Epithelial cell of prostate (primary cell): ENCODE measurements at places on chromosomes 1 and 21.

- DNase-seq: no peak
Measured at GRCh38 chr1:4270651-4271337, 370.7 kb upstream of the C1orf174 start.

DNA sequence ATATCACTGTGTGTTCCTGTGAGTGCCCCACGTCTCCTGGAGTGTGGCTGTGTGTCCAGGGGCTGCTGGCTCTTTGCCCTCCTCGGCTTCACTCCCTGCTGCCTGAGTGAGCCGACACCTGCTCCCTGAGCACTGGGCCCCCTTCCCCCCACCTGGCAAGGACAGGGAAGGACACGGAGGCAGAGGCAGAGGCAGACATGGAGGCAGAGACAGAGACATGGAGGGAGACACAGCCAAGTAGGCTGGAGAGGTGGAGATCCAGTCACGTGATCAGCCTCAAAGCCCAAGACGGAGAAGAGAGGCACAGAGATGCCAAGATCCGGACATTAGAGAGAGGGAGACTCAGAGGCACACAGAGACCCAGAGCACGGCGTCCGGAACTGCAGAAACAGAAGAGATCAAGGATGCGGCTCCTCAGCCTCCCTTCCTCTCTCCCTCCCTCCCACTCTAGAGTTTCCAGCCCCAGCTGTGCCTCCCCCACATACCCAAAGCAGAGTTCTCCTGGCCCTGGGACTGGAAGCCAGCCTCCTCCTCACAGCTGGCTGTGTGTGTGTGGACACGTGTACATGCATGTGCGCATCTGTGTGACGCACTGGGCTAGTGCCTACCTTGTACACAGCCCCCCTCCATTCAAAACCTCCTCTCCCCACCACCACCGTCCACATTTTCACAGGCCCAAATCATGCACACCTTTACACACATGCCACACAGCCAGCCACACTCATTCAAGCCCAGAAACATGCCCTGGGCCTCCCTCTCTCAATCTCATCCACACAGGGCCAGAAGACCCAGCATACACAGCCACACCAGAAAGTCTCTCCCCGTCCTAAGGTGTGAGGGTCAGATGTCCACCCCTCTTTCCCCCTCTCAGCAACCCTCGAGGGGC is 39.1 kb upstream of the WASF2 start:
- DNase-seq: no peak

- no peak for DNase-seq
Measured at GRCh38 chr1:164664127-164664526, 105.1 kb downstream of the PBX1 start.

DNA sequence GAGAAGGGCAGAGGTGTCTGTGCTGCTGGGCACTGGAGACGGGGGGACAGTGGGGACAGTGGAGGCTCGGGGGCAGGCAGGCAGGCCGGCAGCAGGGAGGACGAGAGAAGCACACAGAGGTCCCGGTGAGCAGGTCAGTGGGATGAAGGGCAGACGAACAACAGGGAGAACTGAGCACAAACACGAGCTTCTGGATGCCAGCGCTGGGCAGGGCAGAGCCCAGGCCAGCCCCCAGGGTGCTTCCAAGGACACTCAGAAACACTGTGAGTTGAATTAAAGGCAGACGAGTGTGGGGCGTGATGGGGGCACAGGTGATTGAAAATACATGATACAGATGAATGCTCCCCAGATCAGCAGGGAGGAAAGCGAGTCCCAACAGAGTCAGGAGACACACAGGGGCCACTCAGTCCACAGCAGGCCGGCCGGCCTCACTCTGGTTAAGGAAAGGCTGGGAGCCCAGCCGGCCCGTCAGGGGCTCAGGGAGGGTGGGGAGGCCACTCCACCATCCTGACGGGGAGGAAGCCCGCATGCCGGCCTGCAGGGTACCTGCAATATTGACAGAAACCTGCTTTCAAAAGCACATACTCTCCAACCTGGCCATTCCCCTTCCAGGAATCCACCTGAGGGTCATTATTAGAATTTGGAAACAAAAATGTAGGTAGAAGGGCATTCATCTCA is 14.1 kb downstream of the SLC19A1 start:
- DNase-seq: no peak

- DNase-seq: no peak
Measured at GRCh38 chr1:244792188-244792850, 43.1 kb upstream of the COX20 start.

DNA sequence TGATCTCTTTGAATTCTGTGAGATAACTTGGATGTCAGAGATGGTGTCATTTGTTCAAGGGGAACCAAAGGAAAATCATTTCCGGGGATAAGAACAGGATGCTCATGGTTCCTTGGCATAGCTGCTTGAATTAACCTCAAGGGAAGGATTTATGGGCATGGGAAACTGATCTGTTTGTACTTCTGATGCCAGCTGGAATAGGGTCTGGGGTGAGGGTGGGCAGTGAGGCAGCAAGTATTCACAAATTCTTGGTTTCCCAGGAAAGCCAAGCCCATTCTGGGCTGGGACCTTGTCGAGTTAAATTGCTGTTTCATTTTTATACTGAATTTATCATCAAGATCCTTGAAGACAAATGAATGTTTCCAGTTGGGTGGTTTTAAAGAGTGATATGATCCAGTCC is 14.1 kb downstream of the INTS3 start:
- no peak for DNase-seq

DNA sequence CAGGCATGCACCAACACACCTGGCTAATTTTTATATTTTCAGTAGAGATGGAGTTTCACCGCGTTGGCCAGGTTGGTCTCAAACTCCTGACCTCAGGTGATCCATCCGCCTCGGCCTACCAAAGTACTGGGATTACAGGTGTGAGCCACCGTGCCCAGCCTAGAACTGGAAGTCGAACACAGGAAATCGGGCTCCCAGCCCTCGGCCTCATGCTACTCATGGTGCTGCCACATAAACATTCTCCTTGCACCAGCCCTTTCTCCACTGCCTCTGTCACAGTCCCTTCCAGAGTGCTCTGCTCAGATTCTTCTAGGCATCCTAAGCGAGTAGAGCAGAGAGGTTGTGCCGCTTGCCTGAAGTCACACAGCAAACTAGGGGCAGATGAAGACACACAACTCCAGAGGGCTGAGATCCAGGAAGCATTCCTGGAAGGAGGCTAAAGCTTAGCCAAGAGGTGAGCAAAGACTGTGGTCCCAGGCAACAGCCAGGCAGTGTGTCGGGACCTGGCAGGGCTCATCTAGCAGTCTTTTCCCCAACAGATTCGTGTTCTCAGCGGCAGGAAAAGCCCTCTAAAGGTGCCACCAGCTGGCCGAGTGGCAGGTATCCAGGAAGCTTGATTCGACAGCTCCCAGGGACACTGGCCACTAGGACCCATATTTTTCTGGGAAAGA is 29.6 kb upstream of the NPPB start:
- no peak for DNase-seq

DNA sequence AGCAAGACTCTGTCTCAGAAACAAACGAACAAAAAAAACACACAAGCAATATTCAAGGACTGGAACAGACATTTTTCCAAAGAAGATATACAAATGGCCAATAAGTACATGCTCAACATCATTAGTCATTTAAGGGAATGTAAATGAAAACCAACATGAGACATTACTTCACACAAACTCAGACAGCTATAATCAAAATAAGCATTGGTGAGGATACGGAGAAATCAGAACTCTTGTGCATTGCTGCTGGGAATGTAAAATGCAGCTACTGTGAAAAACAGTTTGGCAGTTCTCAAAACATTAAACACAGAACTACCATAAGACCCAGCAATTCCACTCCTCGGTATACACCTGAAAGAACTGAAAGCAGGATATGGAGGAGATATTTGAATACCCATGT is 15.4 kb downstream of the NOL9 start:
- no peak for DNase-seq

GRCh38 chr1:156126630-156127534 is 12.4 kb downstream of the LMNA start:
- DNase-seq: no peak

GRCh38 chr21:36757196-36757595 is 58.3 kb downstream of the SIM2 start:
- no peak for DNase-seq

GRCh38 chr1:55129194-55129728 is 85.9 kb downstream of the USP24 start:
- DNase-seq: no peak

- DNase-seq: no peak
Measured at GRCh38 chr1:57512386-57512785, 88.5 kb upstream of the DAB1 start.

DNA sequence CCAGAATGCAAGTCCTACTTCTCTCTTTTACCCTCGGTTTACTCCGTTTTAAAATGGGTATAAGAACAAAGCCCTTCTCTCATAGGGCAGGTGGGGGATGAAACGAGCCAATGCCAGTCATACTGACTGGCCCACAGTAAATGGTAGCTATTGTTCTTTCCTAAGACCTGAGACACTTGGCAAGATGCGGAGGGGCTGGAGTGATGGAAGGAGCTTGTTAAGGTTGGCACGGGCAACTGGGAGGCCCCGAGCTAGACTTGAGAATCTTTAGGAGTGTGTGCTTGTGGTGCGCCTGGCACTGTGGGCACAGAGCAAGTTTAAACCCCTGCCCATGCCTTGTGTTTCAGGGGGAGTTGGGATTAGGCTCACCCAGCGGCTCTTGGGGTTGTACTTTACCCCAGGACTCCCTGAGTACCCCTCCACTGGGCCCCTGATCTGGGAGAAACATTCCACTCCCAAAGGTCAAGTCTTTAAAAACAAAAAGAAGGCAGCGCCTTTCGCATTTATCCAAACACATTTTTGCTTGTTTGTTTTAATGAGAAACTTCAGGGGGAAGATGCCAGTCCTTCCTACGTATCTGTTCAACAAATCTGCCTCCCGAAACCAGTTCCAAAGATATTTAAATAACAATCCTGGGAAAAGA is 240.6 kb upstream of the TMEM51 start:
- no peak for DNase-seq

DNA sequence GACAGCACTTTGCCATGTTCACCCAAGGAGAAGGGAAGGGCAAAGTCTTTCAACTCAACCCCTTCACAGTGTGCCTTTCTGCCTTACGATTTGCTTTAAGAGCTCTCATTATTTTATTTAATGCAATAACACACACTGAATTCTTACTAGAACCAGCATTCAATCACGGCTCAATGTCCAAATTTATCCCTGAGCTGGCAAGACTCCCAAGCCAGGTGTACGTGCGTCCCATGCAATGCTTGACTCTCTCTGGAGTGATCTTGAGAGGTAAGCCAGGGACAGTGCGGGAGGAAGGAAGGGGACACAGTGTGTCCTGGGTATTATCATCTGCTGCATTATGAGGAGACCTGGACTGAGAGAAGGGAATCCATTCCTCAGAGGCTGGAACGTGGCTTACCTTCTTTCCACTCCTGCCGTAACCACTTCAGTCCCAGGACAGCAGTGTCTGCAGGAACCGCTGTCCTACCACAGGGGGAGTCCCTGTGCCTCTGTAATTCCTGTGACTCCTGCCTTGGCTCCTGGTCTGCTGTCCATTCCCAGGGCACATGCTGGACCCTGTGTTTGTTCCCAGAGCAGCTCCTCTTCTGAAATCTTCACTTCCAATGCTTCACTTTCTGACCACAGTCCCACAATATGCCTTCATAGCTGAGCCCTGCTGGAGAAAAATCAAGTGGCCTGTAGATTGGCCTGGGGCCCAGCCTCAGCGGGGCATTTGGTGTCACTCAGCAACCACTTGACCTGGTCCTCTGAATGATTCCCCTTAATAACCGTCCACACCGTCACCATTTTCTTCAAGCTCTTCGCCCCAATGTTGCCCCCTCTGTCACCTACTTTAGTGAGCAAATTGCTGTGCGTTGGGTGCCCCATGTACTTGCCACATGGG is 28.6 kb upstream of the STUM start:
- no peak for DNase-seq

DNA sequence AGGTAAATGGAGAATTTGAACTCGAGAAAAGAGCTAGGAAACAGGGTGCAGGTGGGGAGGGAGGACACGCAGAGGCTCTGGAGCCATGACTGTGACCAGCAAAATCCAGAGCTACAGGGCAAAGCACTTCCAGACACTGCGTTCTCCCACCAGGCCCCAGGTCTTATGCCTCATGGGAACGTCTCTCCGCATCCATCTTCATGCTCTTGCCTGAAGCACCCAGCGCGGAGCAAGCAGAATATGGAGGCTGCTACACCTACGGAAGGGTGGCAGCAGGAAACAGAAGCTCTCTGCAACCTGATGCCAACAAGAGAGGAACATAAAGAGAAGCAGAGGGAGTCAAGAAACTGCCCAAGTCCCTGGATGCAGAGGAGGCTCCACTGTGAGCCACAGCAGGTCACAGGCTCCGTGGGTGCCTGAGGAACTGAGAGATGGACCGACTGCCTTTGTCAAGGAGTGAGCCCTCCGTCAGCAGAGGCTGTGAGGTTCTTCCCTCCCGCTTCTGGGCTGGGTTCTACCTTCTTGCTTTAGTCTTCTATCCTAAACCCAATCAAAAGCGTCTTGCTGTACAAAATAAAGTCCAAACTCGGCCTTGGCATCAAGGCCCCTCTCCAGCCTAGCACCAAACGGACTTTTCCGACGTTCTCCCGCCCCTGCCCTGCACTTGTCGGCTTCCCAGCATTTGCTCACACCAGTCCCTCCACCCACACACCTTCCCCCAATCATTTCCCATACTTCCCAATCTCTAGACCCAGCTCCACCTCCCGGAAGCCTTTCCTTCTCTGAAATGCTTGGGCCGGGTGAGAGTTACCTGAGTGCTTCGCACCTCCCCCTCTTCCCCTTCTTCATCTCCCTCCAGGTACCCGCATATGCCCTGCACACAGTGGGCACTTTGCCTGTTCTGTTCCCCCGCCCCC is 930 bp downstream of the DHCR24 start:
- DNase-seq: no peak

- DNase-seq: no peak
Measured at GRCh38 chr1:94385308-94385929, 32.8 kb upstream of the ABCD3 start.

- DNase-seq: no peak
Measured at GRCh38 chr1:248402748-248403147, at the start of gene OR2T1. TSS of gene OR2T1 (plus strand) at chr1:248403048. CDS start at chr1:248406148, 3,100 bp downstream.

GRCh38 chr1:226988334-226988666 is 48.2 kb downstream of the COQ8A start:
- DNase-seq: no peak

DNA sequence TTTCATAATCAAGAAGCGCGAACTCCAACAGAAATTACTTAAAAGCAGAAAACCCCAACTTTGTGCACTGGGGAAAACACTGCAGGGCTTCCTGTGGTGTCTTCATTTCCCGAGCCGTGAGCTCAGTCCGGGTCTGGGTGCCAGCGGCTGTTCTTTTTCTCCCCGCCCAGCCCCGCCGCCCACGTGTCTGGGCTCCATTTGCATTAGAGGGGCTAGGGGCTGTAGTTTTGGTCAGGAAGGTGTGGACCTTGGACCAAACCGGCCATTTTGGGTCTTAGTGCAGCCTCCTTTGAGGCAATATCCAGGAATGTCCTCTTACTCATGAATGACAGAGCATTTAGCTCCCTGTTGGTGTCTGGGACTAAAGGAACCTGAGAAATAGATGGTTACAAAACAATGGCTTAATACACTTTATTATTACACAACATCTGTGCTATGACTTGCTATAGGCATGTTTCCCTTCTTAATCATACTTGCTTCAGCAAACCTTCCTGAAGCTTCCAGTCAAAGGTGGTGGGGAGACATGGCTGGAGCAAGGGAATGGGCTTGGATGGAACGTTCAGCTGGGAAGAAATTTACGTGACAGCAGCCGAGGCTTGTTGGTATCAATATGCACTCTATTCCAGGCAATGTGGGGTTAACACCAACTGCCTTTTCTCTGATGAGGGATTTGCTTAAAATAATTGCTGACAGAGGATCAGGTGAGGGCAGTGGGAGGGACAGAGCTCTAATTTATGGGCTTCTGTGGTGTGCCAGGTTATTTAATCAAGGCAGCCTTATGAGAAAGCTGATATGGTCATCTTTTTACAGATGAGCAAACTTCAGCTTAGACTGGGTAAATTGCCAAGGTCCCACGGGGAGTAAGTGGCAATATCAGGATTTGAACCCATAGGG is 1.1 kb downstream of the AGTRAP start:
- peak; percentile 81 for DNase-seq
